ENCODE measurements at places on chromosomes 11 and 22.

GRCh38 chr22:37146507-37147180, 3.1 kb downstream of the IL2RB start:
- no peak for DNase-seq

DNA sequence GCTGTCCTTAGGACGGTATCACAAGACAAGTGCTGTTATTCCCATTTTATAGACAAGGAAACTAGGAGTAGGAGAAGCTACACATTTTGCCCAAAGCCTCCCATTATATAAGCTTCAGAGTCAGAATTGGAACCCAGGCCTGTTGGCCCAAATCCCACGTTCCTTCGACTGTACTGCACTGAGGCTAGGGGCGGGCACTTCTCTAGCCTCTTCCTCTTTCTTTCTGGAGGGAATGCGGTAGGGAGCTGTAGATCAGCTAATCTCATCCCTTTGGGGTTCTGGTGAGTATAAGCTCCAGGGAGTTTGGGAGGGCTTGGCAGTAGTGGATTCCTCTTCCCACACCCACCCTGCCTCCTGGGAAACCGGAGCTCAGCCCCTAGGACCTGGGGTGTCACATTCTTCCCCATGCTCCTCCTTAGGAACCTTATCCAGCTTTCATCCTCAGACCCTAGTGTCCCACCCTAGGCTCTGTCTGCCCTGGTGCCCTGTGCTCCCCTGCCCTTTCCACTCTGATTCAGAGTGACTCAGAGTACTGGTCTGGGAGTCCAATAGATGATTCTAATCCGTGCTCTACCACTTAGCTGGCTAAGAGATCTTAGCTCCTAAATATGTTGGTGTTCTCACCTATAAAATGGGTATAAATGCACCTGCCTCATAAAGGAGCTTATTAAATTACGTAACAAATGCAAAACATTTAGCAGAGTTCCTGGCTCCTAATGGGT, 29.3 kb downstream of the PHLDB1 start:
- DNase-seq, result no peak

DNA sequence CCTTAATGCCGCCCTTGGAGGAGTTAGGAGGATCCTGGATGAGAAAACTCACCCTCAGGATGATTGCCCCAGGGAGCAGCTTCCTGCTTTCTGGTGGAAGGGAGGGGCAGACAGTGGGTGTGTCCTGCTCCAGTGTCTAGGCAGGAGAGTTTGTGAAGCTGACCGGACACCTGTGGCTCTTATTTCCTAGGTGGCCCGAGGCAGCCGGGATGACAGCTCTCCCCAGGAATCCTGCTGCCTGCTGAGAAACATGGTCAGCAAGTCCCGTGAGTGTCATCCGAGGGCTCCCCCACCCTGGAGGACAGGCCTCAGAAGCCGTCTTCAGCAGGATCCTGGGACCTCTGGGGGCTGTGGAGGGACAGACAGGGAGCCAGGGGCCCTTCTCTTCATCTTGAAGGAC, 50.4 kb downstream of the ST3GAL4 start:
- no peak for DNase-seq

DNA sequence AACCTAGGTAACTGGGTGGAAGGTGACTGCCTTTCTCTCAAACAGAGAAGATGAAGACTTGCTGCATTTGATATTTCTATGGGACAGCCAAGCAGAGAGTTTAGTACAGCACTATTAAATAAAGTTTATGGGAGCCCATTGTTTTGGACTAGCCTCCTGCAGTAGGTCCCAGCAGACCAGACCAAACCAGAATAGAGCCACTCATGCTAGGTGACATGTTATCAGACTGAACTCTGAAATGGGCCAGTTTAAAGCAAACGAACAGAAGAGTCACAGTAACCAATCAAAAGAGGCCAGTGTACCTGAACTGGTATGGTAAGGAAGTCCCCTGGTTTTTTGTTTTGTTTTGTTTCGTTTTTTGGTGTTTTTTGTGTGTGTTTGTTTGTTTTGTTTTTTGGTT, 7.9 kb upstream of the MPZL2 start:
- no peak for DNase-seq

DNA sequence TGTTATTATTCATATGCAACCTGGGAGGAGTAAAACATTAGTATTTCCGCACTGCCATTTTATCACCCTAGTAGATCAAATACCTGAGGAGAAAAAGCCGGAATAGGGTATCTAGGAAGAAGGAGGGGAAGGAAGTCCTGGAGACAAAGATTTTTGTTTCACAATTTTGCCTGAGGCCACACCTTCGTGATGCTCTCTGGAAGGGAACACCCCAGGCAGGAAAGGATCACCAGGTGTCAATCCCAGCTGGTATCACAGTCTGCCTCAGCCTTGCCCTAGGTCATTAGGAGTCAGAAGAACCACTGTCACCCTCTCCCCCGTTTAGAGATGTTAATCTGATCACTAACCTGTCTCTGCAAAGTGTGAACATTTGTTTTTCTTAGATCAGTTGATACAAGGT, 35.4 kb upstream of the IGSF9B start:
- DNase-seq, result no peak

DNA sequence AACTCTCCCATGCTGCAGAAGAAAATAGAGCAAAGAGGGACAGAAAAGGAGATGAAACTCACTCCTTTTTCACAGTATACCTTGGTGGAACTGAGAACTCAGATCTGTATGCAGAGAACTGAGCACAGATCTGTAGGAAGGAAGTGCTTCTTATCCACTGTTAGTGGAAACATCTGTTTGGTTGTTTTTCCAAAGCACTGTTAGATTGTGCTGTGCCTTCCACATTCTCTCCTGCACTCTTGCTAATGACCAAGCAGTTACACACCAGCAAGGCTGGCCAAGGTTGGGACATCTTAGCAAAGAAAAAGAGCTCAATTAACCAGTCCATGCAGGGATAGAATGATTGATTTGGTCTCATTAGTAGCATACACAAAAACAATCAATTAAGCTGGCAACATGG, 20.1 kb upstream of the SIK2 start:
- no peak for DNase-seq

GRCh38 chr11:88404932-88405710, 67.6 kb upstream of the CTSC start:
- DNase-seq, result no peak

DNA sequence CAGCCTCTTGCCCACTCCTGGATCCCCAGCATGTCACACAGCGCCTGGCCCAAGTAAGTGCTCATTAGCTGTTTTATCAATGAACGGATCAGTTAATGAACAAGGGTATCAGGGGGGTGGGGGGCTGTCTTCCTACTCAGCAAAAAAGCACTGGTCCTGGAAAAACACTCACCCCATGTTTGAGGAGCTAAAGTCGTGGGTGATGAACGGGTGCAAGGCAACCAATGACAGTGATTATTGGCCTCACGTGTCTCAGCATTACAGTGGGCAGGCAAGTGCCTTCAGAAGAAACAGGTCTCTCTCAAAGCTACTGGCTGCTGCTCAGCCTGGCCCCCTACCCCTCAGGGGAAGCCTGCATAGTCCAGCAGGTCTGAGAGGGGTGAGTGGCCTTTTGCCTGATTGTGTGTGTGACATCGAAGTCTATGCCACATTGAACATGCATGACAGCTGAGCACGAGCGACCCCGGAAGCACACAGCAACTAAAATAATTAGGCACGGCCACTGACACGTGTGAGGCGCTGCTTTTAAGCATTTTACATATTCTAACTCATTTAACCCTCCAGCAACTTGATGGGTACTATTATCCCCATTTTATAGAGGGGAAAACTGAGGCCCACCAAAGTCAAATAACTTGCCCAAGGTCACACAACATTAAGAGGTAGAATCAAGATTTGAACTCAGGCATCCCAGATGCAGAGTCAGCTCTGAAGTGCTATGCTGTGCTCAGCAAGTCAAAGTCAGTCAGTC, 2.6 kb upstream of the MS4A10 start:
- DNase-seq, result no peak

DNA sequence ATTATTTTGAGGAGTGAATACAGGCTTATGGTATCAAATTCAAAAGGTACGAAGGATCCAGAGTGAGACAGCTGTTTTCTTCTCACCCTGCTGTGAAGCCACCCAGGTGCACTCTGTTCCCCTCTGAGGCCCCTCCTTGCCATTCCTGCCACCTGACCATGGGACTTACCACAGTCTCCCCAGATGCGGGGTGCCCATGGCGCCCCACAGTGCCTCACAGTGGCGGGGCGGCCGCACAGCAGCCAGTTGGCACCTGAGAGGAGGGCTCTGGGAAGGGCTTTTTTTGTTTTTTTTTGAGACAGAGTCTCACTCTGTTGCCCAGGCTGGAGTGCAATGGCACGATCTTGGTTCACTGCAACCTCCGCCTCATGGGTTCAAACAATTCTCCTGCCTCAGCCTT, 151.7 kb downstream of the CEP164 start:
- DNase-seq, result no peak

DNA sequence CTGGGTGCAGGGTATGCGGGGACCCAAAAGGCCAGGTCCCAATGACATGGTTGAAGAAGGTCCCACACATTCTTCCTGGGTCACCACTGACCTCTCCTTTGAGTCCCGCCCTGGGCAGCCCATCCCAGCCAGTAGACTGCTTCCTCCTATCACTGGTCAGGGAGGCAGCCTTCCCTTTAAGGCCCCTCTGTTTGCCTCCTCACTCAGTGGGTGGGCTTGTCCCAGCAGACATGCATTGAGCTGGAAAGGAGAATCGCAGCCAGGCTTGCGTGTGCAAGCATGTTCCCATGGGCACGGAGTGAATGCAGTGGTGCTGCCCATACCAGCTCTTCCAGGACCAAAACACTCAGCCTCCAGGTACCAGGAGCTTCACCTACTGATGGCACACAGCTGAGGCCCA, 162.4 kb upstream of the SYT13 start:
- DNase-seq, result no peak

DNA sequence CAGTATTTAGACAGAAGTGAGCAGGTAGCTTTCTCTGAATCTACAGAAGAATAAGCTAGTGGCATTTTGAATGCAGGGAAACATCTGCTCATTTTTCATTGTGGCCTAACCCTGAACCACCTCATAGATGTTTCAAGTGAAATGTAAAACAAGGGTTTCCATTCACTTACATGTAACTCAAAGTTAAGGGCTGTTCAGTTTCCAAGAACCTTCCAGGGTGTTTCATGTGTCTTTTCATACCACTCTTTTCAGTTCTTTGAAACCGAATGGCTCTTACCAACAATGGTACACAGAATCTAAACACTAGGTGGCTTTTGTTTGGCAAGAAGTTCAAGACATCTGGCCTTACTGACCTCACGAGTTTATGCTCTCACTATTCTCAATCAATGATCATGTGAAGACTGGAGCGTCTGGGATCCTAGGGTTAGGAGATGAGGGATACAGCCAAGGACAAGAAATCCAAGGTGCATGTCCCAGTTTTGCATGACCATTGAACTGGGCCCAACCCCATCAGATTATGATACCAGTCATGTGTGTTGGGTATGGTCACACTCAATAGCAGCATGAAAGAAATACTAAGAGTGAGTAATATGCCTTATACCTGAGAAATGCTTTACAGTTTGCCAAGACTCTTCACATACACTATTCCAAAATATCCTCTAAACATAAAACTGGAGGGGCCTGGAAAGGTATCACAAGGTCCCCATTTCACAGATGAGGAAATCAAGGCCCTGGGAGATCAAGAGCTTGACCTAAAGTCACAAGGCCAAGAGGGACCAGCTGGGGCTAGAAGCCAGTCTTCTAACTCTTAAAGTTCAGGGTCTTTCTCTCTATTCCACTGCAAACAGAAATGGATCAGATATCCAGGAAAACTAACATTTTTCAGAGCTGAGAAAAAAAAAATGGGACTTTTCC, 92.7 kb downstream of the ETS1 start:
- no peak for DNase-seq

- DNase-seq, result peak; percentile 61
Observed at GRCh38 chr11:57277845-57278720, 41.0 kb upstream of the APLNR start.

DNA sequence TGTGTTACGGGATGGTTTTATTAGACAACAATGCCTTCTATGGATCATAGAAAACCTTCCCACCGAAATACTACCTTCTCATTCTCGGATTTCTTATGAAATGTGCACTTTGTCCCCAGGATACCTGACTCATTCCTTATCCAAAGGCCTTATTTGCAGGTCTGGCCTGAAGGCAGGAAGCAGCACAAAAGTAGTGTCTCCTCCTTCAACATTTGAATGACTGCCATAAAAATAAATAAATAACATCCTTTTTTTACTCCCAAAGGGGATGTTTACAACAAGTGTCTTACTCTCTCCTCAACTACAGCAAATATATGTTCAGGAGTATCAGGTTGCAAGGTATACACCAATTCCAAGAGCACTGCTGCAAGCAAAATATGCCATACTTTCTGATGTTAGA, 41.6 kb upstream of the PAK1 start:
- no peak for DNase-seq

DNA sequence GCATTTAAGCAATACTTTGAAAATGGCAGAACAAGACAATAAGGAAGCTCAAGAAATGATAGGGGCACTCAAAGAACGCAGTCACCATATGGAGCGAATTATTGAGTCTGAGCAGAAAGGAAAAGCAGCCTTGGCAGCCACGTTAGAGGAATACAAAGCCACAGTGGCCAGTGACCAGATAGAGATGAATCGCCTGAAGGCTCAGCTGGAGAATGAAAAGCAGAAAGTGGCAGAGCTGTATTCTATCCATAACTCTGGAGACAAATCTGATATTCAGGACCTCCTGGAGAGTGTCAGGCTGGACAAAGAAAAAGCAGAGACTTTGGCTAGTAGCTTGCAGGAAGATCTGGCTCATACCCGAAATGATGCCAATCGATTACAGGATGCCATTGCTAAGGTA, 51.9 kb downstream of the SPECC1L start:
- peak; percentile 25 for DNase-seq

GRCh38 chr22:18103527-18104269, 6.9 kb upstream of the TUBA8 start:
- peak; percentile 46 for DNase-seq

GRCh38 chr11:2071748-2072385, 67.3 kb downstream of the IGF2 start:
- no peak for DNase-seq

- no peak for DNase-seq
Observed at GRCh38 chr11:134562196-134562595, 150.2 kb upstream of the B3GAT1 start.

DNA sequence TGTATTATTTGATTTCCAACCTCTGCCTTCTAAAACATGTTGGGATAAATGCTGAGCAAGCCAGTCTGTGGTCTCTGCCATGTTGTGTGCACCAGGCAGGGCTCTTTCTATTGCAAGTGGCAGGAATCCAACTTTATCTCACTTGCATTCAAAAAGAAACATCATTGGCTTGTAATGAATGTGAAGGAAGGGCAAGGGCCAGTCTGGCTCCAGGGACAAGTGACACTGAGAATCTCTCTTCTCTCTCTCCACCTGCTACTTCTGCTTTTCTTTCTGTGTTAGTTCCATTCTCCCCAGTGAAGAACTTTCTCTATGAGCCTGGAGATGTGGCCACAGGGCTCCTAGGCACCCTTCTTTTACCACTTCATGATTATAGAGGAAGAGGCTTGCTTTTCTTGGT, 329.9 kb upstream of the NCAM1 start:
- no peak for DNase-seq

- DNase-seq, result peak; percentile 70
Observed at GRCh38 chr11:65488273-65489034, 10.4 kb upstream of the MALAT1 start.

DNA sequence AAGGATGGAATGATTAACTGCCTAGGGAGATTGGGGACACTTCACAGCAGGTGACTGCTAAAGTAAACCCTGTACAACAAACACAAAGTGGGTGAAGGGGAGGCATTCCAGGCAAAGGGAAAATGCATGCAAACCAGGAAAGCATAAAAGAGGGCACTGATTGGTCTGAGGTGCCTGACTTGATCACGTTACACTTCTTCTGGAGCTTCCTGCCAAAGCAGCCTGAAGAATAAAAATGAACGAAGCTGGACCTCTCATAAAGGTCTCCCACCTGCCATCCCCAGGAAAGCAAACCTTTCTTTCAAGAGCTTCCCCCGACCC, 46.7 kb upstream of the SCUBE2 start:
- no peak for DNase-seq
